ENCODE measurements at places on chromosomes 6 and 20.

DNA sequence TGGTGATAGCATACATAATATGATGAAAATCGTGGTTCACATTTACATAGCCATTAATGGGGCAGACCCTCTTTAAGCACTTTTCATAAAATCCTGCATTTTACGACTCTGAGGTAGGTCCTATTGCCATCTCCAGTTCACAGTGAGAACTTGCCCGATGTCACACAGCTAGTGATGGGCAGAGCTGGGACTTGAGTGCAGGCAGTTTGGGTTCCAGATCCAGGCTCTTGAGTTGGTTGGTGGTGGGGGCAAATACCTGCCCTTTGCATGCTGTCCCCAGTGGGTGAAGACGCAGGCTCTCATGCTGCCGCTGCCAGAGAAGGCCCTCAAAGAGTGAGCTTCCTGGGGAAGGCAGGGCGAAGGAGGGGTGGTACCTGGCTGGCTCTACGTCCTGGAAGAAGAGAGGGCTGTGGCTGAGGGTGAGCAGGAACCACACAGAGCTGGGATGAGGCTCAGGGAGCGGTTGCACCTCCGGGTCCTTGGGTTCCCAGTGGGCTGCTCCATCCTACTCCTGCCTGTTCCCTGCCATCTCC is 6.1 kb upstream of the BAK1 start:
- no peak for DNase-seq

- DNase-seq: no peak
These were observed 16.7 kb upstream of the OSTM1 start for GRCh38 chr6:108091288-108091687.

- DNase-seq: no peak
These were observed 99.3 kb upstream of the CHD6 start for GRCh38 chr20:41717483-41717882.

- DNase-seq: no peak
These were observed 34.6 kb downstream of the CLIC5 start for GRCh38 chr6:45981046-45981445.

DNA sequence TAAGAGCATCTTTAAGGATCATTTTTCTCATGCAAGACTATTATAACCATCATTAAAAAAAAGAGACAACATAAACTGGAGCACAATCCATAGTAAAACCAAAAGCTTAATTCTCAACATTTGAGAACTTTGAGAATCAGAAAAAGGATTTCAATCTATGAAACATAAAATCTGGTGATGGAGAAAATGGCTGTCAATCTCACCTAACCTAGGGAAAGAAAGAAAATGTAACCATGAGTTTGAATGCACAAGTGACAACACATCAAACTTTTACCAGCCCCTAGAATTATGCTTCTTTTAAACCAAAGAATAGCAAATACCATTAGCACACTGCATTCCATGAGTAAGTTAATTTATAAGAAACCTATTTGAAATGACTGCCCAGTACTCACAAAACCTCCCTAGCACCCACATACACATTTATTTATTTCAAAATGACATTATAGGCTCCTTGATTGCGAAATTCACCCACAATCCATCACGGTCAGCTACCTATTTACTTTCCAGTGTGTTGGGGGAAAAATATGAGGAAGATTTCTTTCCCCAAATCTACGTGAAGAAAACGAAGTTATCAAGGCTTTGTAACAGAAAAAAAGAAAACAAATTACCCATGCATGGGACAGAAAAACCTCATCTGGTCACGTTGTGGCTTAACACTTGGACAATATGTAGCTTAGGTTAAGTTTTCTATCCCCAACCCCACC is 828 bp downstream of the ASCC3 start:
- peak; percentile 22 for DNase-seq

- DNase-seq: no peak
These were observed 4.5 kb downstream of the DSP start for GRCh38 chr6:7546020-7546369.

- no peak for DNase-seq
These were observed 2177.4 kb upstream of the DEFB115 start for GRCh38 chr20:29079769-29080690.

- DNase-seq: no peak
These were observed 32.5 kb downstream of the TBX18 start for GRCh38 chr6:84731901-84732300.

DNA sequence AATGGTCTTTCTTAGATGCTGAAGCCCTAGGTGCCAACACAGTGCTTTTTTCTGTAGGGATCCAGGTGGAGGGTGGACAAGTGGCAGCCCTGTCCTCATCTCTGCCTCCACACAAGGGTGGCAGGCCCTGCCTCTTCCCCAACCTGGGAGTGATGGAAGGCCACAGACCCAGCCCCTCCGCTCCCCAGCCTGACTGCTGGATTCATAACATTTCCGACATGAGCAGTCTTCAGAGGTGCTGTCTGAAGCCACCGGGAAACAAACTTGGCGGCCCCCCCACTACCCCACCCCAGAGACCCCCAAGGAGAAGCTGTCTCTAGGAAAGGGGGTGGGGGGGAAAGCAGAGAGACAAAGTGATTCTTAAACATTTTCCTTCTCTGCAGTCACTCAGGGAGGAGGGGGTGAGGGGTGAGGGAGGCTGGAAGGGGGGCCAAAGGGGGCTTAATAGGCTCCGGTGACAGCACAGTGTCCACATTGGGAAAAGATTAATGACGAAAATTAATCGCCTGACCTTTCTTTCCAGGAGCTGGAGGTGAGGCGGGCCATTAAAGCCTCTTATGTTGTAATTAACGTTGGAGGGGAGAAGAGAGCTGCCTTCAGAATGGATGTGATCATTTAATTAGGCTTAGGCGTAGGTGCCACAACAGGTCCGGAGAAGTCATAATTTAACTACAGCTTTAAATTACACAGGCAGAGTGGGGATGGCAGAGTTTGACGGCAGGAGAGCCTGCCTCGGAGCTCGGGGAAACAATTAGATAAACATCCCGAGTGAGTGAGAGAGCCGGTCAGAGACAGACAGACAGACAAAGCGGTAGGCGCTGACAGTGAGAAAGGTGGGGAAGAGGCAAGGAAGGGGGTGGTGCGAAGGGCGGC is 76.8 kb upstream of the FOXP4 start:
- no peak for DNase-seq

GRCh38 chr6:10146715-10147451 is 268.0 kb downstream of the TFAP2A start:
- DNase-seq: peak; percentile 9

DNA sequence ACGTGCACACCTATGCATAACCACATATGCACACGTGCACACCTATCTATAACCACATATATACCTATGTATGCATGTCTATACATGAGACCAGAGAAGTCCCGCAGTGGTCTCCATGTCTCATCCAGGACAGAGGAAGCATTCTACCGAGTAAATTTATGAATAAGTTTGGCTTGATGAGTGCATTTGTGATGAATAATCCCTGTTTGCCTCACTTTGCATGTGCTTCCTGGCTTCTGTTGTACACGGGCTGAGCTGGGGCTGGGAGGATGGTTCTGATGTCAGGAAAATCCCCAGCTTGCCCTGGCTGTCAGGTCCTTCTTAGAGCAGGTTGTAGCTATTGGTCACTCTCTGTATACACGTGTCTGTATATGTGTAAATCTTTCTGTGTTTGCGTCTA is 157.6 kb upstream of the RPS6KA2 start:
- no peak for DNase-seq

GRCh38 chr20:48431653-48432493 is 395.9 kb downstream of the PREX1 start:
- DNase-seq: no peak

DNA sequence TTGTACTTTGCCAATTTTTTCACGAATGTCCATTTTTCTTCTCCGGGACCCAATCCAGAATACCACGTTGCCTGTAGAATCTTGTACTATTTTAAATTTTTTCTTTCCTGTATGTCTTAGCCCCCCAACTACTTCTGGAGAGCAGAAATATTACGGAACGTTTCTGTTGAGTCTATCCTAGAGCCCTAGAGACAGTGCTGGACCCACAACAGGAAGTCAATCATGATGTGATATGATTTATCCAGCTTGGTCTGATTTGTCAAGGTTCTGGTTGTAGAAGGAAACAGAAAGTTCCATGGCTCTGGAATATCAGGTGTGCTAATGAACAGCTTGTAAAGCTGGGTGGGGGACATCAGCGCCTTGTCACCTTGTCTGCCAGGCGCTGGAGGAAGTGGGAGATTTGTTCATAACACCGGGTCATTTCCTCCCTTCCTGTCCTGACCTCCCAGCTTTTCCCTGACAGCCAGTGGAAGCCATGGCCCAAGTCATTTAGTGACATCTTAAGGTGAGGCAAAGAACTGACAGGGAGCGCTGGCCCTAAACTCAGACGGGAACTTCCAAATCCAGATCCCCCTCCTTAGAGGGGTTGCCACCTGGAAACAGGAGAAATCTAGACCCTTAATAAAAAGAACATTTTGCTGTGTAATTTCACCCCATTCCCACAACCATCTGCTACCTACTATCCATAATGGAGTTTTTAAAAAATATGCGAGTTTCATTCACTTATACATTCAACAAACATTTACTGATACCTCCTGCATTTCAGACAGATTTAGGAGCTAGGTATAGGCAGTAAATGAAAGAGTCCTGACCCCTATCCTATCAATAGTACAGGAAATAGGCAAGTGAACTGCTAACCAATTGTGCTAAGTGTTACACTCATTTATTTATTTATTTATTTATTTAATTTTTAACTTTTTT is 130.5 kb downstream of the ZFP64 start:
- DNase-seq: peak; percentile 26

- peak; percentile 29 for DNase-seq
These were observed 90.5 kb downstream of the BANF2 start for GRCh38 chr20:17790296-17790695.

GRCh38 chr6:90230548-90231215 is 66.0 kb downstream of the BACH2 start:
- DNase-seq: no peak

GRCh38 chr6:131013495-131013894 is 49.5 kb downstream of the EPB41L2 start:
- peak; percentile 91 for DNase-seq

- peak; percentile 80 for DNase-seq
These were observed 5.4 kb downstream of the CCND3 start for GRCh38 chr6:41936073-41936837.

DNA sequence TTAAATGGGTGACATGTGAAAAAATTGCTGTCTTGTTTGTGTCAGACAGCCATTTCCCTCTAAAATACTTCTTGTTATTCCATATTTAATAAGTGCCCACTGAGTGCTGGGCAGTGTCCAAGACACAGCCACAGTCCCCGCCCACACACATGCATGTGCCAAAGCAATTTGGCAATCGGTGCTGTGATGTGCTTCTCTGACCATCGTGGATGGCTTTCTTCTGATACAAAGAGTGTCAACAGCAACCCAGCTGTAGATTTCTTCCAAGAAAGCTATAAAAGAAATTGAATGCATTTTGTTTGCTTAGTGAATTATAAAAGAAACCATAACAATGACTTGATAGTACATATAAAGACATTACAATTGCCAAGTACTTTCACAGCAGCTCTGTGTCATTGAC is 140.5 kb upstream of the ATXN1 start:
- peak; percentile 57 for DNase-seq

DNA sequence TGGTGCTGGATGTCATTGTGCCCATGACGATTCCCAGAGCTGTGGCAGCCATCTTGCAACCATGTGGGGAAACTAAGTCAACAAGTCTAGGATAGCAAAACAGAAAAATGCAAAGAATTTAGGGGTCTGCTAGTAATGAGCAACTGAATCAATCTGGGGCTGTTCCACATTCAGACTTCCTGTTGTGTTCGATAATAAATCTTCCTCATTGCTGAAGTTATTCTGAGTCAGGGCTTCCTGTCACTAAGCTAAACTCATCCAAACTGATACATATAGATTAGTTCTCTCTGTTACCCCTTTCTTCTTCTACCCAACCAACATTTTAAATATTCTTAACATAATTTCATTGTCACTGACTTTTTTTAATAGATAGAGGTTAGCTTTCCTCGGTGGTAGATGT is 205.9 kb downstream of the HACE1 start:
- no peak for DNase-seq

Measured in astrocyte of the spinal cord (primary cell).